ENCODE measurements at places on chromosomes 5 and 9.

GRCh38 chr5:134994560-134995156 lies 27.0 kb downstream of the CATSPER3 start:
- DNase-seq: no peak

DNA sequence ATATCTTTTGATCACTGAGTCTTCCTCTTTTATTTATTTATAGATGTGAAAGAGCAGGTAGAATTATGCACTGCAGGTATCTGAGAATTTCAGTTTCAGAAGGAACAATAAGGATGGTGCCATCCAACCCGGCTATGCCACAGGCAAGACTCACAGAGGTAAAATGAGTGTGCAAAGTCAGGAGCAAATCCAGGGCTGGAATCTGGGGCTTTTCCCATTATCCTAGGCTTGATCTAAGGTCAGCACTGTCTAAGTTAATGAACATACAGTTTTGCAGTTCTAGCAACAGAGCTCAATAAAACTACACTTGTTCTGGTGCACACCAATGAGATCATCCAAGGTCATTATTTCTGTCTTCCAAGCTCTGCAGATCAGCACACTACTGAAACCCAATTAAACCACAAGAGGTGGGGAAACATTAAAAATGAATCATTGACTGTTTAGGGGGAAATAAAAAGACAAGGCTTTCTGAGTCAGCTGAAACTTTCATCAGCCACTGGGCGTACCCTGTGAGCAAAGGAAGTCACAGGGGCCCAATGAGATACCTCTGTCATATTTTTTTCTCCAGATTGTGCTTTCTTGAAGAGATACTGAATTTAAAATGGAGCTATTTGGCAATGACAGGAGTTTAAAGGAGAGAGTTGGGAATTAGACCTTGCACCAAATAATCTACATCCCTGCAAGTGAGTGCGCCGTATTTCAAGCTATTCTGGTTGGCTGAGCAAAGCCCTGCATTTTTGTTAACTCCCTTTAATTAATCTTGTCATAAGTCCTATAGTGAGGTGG lies 662.2 kb upstream of the ZNF608 start:
- DNase-seq: no peak

DNA sequence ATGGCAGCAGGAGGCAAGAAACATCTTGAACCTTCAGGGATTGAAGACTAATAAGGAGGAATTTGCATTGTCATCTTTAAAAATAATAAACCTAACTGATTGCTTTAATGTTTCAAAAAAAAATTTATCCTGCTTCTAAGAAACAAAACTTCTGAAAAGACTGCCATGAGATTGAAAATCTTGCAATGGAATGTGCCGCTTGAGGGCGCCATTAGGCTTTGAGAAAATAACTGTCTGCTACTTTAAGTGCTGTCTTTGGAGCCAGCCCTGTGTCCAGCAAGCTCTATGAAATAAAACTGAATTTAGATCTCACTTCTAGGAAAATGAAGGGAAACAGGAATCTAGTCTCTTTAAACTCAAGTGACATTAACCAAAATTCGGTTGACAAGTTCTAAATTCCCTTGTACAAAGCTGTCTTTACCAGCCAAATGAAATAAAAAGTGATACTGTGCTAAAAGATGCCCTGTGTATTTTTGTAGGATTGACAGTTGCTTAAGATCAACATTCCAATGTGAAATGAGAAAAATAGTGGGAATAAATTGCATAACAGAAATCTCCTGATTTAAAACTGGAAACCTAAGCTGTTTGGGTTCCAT lies 79.4 kb downstream of the ESM1 start:
- peak; percentile 36 for DNase-seq

- no peak for DNase-seq
These were observed 155.0 kb downstream of the CDC42SE2 start for GRCh38 chr5:131418846-131419245.

GRCh38 chr9:79116709-79117108 lies 455.1 kb upstream of the TLE4 start:
- no peak for DNase-seq

- no peak for DNase-seq
These were observed 407.7 kb downstream of the KDM4C start for GRCh38 chr9:7165331-7165975.
